ENCODE measurements at places on chromosomes 13 and 19. TPM values are rescaled to one million over a fixed set of nuclear protein-coding genes. Genes with fewer than 3 reads are reported as not detected.

DNA sequence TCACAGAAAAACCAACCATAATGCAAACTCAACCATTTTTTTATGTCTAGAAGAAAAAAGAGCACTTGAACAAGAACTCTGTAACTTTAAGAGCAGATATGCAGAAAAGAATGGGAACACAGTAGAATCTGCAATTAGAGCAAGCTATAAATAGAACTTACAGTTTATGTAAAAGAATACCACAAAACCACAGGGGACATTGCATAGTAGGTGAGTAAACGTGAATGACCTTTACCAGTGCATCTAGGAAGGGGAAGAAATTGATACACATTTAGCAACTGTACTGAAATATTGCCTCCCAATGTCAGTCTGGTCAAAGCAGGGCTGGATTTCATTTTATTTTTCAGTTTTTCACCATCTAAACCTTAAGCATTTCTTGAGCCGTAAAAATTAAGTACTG is 242.2 kb upstream of the EDNRB start:
- DNase-seq, result no peak

- DNase-seq, result no peak
These were observed 25.1 kb downstream of the DOT1L start for GRCh38 chr19:2188708-2189385.

- no peak for DNase-seq
These were observed 244.7 kb downstream of the COL4A1 start for GRCh38 chr13:110062077-110062776.

GRCh38 chr19:46496304-46496703 is 637 bp upstream of the PNMA8B start:
- DNase-seq, result no peak

DNA sequence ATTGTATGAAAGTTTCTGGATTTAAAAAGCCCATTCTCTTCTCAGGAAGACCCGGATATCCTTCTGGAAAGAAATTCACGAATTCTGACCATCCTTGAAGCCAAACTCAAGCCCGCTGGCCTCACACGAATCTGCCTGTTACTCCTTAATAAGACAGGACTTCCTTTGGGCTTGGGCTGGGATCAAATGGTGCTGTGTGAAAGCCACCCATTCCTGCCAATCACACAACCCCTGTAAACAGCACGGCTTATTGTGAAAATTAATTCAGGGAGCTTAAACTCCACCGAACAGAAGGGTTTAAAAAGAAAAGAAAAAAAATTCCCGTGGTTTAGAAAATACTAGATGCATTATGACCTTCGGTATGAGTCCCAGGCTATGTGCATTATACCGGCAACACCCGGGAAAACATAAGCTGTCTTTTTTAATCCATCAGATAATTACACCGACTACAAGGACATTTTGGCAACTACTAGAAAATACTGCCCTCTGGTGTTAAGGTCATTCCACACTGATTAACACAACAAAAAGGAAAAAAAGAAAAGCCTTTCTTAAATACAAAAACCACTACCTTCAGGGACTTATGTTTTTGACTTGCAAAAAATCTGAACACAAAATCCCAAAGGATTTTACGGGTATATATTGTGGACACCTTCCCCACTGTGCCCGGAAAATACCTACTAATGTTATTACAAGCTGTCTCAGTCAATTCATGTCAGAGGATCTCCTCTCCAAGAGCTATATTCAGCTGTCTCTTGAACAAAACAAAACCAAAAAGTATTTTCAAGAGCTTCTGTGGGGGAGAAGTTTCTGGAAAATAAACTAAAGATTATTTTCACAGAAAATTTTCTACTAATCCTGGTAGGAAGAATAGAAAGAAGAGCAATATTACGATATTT is 76.0 kb upstream of the LSM14A start:
- DNase-seq, result no peak

DNA sequence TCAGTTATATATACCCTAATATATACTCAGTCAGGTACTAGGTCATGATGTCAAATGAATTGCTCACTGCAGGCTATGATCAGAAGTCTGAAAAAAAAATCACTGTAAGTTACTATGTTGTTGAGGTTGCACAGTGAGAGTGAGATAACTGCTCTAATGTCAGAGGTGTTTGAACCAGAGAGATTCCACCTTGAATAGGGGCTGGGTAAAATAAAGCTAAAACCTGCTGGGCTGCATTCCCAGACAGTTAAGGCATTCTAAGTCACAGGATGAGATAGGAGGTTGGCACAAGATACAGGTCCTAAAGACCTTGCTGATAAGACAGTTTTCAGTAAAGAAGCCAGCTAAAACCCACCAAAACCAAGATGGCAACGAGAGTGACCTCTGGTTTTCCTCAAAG is 10.2 kb downstream of the EPSTI1 start:
- DNase-seq, result no peak

GRCh38 chr19:35757231-35757748 is 461 bp upstream of the HSPB6 start:
- peak; percentile 94 for DNase-seq

GRCh38 chr13:64283926-64284325 is 2868.3 kb upstream of the PCDH20 start:
- DNase-seq, result no peak

- no peak for DNase-seq
These were observed 39.2 kb downstream of the MTMR6 start for GRCh38 chr13:25248071-25248470.

- no peak for DNase-seq
These were observed 130.3 kb upstream of the LSM14A start for GRCh38 chr19:34041925-34042521.

GRCh38 chr13:100673376-100673712 is 1.3 kb downstream of the TMTC4 start:
- DNase-seq, result no peak

GRCh38 chr19:48372904-48373303 is 8.7 kb downstream of the SYNGR4 start:
- DNase-seq, result no peak

DNA sequence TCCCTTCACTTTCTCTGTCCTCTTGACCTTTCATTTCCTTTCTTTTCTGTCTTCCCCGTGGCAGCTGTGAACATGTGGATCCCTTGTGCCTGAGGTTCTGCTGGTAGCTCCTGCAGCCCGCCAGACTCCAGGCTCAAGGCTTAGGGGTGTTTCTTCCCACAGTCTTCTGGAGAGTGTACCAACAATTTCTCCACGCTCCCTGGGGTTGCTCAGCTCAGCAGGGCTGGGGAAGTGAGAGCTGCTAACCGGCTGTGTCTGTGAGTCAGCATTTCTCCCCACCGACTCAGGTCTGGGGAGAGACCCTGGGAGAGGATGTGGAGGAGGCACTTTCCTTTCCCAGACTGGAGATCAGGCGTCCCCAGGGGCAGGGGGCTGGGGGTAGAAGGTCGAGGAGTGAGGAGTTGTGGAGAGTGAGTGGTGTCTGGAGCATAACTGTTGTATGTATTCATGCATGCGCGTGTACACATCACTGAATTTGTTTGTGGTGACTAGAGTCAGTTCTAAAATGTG is 193.6 kb downstream of the KCNRG start:
- DNase-seq, result no peak

- DNase-seq, result no peak
These were observed 11.1 kb upstream of the DHRS12 start for GRCh38 chr13:51814825-51815650.

DNA sequence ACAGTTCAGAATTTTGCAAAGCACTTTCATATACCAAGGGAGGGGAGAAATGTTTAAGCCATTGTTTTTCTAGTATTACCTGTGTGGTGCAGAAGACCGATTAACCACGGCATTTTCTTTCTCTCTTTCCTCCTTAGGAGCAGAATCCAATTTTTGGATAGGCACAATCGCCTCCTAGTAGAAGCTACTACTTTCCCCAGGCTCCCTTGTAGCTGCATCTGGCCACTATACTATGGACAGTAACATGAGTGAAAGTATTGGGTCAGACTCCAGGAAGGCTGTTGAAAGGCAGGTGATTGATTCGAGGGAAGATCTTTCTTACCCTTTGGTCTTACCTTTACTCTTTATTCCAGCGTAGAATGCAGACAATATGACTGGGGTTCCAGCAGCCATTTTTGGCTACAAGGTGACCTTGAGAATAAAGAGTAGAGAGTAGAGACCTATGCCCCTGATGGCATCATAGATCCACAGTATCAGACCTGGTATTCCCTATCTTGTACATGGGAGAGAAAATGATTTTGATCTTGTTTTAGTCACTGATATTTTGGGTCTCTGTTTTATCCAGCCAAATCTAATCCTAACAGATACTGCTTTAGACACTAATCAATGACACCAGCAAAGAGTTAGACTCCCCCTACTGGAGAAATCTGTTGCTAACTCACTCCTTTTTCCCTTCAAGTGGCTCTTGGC is 77.0 kb downstream of the LRRC63 start:
- no peak for DNase-seq

DNA sequence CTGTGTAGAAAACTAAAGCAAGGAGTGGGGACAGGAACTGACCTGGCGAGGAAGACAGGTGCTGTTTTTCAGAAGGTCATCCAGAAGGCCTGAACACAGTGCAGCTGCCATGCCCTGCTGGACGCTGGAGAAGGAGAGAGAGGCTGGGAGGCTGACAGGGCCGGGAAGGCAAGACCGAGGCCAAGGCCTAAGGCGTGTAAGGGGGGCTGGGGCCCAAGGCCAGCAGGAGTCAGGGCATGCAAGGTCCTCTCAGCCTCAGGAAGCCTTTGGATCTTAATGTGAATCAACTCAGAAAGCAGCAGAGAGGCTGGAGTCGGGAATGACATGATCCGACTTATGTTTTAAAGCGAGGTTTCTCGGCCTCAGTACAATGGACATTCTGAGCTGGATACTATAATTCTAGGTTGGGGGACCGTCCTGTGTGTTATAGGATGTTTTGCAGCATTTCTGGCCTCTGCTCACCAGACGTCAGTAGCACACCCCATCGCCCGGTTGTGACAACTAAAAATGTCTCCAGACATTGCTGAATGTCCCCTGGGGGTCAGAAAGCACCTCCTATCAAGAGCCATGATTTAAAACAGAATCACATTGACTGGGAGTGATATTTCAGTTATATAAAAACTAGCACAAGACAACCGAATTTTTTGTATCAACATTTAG is 530.4 kb downstream of the MYO16 start:
- DNase-seq, result peak; percentile 89

NLRP9 gene
- not detected for total RNA-seq

FUT2 gene
- not detected for total RNA-seq

PSG3 gene
- not detected for total RNA-seq

CBY2 gene
- not detected for total RNA-seq

SMIM17 gene
- total RNA-seq, result not detected

ADGRE3 gene
- total RNA-seq, result not detected

FFAR2 gene
- total RNA-seq, result not detected

OXGR1 gene
- 0.78 TPM for total RNA-seq

KLK1 gene
- not detected for total RNA-seq
